ENCODE measurements at places on chromosomes 13 and 19.

DNA sequence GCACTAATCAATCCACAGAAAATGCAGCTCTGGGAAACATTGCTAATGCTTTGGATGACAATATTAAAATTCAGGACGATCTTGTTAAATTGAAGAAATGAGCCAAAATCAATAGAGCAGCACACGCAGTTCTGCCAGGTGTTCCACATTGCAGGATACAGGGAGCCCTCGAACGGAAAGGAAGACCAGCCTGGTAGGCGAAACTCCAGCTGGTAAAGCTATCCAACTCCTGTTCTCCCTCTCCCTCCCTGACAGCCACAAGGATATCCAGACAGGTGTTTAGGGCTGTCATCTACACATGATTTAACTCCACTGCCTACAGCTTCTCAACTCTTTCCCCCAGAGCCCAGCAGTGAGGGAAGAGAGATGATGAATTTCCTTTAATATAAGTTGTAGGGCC is 67.7 kb downstream of the EPSTI1 start:
- DNase-seq: no peak

DNA sequence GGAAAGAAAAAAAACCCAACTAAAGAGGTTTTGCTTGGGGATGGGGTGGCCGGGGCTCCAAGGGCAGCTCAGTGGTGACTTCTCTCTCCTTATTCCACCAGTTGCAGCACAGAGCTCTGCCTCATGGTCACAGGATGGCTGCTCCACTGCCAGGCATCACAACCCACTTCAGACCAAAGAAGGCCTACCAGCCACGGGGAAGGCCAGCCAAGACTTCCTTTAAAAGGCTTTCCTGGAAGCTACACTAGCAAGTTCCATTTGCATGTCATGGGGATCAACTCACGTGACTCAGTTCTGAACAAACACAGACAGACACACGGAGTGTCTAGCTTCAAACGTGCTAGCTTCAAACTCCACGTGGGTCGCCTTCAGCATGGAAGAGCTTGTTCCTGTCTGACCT is 13.2 kb upstream of the EIF3G start:
- no peak for DNase-seq

- DNase-seq: no peak
These were observed 65.8 kb downstream of the KATNAL1 start for GRCh38 chr13:30241532-30241931.

DNA sequence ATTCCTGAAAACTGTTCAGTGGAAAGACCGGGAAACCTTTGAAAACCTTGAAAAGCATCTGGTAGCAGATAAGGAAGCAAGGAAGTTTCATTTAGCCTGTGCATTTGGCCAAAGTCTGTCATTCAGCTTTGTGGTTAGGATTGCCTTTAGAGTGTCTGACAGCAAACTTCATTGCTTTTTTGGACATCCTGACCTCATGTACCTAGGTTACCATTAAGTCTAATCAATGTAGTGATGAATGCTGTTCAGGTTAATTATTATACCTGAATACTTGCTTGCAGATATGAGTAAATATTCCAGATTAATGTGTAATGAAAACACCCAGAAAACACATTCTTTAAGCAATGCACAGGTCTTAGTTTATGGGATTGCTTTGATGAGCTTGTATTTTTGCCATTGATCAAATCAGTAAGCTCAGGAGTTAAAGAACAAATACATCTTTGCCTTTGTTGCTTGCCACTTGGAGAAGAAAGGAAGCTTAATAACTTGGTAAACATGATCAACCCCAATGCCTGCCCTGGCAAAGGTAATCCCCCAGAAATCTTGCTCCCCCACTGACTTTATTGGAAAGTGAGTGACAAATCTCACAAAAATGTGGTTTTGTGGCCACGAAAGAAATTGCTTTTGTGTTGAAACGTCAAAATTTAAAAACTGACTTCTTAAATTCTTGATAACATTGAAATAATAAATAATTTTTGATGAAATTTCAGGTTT is 87.4 kb downstream of the SLC15A1 start:
- no peak for DNase-seq

DNA sequence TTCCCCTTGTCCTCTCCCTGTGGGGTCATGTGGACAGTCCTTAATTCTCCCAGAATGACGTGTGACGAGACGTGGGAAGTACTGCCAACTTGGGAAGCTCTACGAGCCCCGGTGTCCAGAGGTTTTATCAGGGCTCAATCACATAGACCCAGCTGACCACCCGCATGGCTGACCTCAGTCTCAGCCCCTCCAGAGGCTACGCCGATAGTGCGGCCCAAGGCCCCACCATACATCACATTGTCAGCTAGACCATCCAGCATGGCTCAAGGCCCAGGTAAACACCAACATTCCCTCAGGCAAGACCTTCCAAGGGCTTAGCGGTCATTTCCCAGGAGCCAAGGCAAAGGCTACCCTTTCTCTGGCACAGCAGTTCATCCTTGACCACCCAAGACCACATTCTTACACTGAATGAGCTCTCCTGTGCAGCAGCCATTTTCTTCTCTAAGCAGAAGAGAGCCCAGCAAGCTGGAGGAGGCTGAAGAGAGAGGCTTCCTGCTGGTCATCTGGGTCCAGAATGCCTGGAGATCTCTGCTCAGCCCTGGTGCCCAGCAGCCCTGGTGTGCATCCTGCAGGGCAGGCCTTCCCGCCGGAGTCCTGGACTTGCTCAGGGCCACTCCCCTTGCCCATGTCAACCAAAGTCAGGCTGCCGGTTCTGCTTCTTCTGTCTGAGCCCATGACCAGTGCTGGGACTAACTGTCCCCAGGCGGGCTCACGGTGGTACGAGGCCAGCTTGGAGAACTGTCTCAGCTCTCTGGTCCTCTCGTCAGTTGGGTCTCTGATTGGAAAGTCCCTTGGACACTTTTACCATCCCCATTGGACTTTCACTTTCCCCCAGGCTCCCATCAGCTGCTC is 7.9 kb upstream of the F10 start:
- DNase-seq: no peak

GRCh38 chr13:73230716-73231115 is 171.9 kb downstream of the KLF5 start:
- no peak for DNase-seq

DNA sequence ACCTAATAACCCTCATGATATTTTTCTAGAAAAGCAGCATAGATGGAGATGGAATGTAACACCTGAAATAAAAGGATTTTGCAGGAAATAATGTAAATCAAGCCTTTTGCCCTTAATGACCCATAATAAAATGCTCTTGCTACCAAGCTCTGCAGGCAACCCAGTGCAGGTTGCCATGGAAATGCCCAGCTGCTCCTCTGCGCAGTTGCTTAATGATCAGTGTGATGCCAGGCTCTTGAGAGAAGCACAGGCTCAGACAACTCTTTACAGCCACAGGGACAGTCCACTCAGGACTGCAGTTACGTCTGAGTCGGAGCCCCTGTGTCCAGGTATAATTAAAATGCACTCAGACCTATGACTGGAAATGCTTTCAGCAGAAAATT is 165.5 kb downstream of the LACC1 start:
- DNase-seq: no peak

DNA sequence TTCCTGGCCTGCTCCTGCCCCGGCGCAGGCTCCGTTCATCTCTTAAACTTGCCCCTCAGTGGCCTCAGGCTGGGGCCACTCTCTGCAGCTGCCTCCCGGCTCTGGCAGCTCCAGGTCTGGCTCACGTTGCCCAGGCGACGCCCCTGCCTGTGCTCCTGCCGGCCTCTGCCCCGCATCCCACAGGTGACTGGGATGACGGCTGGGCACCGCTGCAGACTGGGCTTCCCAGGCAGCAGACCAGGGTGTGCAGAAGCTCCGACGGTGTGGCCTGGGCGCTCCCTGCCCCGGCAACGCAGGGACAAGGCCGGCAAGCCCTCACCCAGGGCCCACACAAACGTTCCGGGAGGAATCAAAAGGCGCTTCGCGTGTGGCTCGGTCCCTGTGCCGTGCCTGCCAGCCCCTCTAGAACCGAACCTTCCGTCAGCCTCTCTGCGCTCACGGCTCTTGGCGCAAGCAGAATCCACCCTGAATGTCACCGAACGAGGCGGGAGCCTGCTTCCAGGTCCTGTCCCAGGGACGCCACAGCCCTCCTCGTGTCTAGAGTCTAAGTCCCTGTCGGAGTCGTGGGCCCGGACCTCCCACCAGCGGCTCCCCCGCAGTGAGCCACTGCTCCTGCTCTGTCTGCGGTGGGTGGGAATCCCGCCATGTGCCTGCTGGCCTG is 64.8 kb downstream of the MLLT1 start:
- DNase-seq: no peak

Data from cortex of kidney (tissue), 1 donor.